ENCODE measurements at places on chromosomes 16 and 17. TPM values are rescaled to one million over a fixed set of nuclear protein-coding genes. Genes with fewer than 3 reads are reported as not detected.

DNA sequence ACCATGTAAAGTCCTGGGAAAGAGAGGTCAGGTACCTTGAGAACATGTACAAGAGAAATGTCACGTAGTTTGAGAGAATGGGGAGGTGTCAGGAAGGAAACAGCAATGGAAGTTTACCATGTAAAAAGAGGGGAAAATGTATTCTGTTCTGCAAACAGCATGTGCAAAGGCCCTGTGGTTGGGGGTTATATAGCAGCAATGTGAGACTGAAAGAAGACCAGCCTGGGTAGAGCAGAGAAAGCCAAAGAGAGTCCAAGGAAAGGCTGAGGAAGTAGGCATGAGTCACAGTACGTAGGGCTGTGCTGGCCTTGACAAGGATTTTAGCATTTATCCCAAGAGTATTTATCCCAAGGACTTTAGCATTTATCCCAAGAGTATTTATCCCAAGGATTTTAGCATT, 141.3 kb upstream of the CACNG3 start:
- no peak for DNase-seq

DNA sequence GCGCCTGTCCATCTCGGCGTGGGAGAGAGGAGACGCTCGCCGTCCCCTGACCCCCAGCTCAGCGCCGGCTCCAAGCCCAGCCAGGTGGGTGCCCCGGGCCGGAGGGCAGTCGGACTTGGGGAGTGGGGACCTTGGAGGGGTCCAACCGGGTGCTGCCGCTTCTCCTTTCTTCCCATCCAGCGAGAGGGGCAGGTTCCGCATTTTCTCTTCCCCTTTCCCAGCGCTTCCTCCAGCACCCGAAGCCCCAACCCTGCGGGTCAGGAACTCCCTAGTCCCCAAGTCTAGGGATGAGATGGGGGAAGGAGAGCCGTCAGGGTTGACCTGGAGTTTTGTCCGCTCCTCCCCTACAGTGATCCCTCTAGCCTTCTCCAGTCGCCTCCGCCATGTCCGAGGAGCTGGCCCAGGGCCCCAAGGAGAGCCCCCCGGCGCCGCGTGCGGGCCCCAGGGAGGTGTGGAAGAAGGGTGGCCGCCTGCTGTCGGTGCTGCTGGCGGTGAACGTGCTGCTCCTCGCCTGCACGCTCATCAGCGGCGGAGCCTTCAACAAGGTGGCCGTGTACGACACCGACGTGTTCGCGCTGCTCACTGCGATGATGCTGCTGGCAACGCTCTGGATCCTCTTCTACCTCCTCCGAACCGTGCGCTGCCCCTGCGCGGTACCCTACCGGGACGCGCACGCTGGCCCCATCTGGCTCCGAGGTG, at the start of gene OTOP2:
OTOP2 (plus strand) TSS at position 24 of the 699 bp plus-strand sequence; CDS start at position 384, 360 bp downstream.
- no peak for DNase-seq

DNA sequence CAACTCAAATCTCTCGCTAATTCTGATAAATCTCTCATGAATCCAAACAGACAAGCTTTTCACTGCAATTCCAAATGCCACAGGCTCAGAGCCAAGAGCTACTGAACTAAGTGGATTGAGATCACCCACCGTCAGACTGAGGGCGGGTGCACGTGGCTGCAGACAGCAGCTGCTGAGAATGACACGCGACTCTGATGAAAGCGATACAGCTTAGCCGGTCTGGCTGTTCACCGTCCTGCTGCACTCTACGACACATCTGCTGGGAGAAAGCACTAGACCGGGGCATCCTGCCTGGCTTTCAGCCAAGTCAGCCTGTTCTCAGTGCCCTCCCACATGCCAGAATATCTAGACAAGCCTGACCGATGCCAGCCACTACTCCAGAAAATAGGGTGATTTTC, 42.6 kb downstream of the KLHDC4 start:
- DNase-seq: no peak

DNA sequence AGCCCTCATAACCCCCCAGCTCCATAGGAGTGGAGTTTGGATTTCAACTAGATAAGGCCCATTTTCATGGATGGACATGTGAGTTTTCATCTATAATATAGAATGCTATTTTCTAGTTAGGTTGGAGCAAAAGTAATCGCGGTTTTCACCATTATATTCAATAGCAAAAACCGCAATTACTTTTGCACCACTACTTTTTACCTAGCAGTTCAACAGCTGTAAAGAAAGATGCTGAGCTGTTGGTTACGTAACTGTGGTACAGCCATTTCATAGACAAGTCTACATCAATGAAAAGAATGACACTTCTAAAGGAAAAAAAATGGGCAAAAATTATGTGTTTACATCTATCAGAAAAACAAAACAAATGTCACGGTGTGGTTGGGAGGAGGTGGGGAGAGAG, 507.7 kb downstream of the MAF start:
- no peak for DNase-seq

GRCh38 chr16:86465434-86465833, 44.9 kb upstream of the FOXF1 start:
- no peak for DNase-seq

- DNase-seq: no peak
Observed at GRCh38 chr17:37841232-37841631, 83.0 kb upstream of the TBC1D3K start.

The TBL3 gene
- total RNA-seq: 37.0 TPM

The CLEC18B gene
- 8.2 TPM for total RNA-seq

Data from type B pancreatic cell (in vitro differentiated cells).